ENCODE measurements at places on chromosomes 5 and 9.

GRCh38 chr5:61320860-61321259 is 11.2 kb upstream of the ZSWIM6 start:
- DNase-seq, result peak; percentile 52

GRCh38 chr5:59436364-59437148 is 457.0 kb downstream of the PDE4D start:
- peak; percentile 1 for DNase-seq

GRCh38 chr9:13728131-13728530 is 448.6 kb upstream of the MPDZ start:
- no peak for DNase-seq

DNA sequence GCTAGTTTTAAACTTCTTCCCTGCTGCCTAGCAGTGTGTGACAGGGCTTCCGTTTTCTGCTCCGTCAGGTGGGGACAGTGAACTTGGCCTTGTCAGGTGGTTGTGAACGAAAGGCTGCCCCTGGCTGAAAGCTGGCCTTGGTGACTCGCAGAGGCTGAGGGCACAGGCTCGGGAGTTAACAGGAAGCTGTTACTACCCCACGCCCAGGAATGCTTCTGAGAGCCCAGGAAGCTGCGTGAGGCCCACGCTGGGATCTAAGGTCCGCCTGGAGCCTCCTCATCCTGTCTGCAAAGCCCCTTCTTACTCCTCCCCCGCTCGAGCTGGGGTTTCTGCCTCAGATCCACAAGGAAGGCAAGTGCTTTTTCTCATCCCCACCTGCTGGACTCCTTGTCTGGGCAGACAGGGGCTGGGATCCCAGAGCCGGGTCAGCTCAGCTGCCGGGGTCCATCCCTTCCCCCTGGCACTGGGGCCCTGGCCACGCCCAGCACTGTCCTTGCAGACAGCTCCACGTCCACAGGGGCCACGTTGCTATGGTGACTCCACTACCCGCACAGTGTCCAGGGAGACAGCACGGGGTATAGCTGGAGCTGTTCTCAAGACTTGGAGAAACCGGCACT is 124.7 kb upstream of the TBC1D2 start:
- DNase-seq, result no peak

DNA sequence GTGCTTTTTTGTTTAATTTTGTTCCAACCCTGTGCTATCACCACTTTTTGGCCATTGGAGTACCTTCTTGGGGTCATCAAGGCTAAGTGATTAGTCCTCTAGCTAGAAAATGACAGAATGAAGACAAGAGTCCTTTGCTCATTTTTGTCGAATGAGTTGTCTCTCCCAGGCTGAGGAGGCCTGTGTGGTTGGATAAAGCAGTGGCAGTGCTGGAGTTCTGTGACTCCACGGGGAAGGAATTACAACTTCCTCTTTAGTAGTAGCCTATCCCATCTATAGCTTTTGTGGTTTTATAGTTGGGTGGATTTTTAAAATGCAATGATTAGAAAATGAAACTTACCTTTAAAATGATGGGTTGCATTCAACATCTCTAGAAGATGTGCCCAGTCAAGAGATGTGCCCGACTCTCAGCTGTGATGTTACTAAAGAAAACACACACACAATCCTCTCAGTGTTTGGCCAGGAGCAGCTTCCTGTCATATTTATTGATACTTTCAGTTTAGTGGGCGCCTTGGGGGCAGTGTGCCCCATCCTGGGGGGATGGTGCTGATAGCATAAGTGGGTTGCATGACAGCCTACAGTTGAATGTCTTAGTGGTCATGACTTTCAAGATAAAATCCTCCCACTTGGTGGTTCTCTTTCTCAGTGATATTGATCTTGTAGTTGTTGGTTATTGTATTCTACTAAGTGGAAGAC is 11.9 kb downstream of the OTULINL start:
- DNase-seq, result peak; percentile 79

DNA sequence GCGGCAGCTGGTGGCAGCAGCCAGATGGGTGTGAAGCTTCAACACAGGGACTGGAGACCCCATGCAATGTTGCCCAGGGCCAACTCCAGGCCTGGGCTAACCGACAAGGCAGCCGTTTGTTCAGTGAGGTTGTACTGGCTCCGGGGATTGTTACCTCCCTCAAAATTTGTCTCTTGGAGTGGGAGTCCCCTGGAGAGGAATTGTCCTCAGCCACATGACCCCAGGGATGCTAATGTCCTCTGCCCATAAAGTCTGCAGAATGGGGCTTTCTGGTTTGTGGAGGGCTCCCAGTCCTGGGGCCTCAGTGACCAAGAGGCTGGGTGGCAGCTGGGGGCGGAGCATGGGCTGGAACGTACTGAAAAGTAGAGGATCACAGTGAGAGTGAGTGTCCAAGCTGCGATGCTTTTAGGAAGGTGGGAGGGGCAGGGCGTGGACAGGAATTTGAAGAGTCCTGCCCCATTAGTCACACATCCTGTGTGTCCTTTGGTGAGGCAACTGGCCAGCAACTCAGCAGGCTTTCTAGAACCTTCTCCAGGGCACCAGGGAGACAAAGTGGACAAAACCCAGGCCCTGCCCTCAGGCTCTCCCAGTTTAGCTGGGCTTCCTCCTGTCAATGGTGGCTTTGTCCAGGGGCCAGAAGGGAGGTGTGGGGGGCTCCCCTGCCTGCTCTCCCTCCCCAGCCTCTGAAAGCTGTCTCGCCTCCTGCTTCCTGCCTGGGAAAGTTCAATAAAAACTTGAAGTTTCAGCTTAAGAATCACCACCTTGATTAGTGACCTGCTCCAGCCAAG is 114.0 kb downstream of the NSG2 start:
- DNase-seq, result no peak

GRCh38 chr5:142319105-142319504 is 5.7 kb downstream of the SPRY4 start:
- no peak for DNase-seq

- no peak for DNase-seq
These were observed 116.3 kb downstream of the HSD17B3 start for GRCh38 chr9:96185518-96186156.

DNA sequence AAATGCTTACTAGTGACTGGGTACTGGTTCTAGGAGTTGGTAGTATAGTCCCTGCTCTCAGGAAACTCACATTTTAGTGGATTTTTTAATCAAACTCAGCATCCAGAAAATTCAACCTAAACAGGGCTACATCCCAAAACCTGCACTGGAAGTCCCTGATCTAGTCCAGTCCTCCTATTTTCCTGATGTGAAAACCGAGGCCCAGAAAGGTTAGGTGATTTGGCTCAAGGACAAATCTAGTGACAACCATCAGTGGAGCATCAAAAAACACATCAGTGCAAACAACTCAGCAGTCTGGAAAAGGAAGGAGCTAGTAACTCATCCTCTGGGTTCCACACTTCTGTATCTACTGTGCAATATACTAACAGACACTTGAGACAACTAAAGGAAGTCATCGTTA is 38.2 kb downstream of the SERINC5 start:
- no peak for DNase-seq

GRCh38 chr5:24389968-24390367 is 254.8 kb downstream of the CDH10 start:
- no peak for DNase-seq

GRCh38 chr9:112174222-112174964 is 704 bp downstream of the SUSD1 start:
- DNase-seq, result peak; percentile 95

GRCh38 chr9:127397646-127398274 is 791 bp downstream of the SLC2A8 start:
- DNase-seq, result peak; percentile 46

DNA sequence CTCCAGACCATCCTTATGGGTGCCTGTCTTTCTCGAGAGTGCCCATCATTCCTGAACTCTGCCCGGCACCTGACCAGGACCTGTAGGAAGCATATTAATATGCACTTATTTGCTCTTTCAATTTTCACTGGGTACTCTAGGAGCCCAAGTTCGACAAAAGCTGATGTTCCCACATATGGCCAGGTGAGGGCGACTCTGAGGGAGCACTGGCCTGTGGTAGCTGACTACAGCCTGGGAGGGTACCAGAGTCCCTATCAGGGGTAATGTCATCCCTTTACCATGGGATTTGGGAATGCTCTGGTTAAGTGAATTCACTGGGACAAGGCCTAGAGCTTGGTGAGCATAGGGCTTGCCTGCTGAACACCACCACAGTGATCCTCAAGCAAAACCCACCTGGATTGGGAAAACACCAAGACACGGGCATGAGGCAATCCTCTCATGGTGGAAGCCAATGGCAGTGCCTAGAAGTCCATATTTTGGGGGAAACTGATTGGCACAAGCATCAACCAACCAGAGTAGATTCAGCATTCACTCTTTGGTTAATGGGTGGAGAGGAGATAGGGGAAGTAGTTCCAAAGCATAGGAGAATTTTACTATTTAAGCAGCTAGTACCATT is 112.2 kb downstream of the MTX3 start:
- peak; percentile 45 for DNase-seq

DNA sequence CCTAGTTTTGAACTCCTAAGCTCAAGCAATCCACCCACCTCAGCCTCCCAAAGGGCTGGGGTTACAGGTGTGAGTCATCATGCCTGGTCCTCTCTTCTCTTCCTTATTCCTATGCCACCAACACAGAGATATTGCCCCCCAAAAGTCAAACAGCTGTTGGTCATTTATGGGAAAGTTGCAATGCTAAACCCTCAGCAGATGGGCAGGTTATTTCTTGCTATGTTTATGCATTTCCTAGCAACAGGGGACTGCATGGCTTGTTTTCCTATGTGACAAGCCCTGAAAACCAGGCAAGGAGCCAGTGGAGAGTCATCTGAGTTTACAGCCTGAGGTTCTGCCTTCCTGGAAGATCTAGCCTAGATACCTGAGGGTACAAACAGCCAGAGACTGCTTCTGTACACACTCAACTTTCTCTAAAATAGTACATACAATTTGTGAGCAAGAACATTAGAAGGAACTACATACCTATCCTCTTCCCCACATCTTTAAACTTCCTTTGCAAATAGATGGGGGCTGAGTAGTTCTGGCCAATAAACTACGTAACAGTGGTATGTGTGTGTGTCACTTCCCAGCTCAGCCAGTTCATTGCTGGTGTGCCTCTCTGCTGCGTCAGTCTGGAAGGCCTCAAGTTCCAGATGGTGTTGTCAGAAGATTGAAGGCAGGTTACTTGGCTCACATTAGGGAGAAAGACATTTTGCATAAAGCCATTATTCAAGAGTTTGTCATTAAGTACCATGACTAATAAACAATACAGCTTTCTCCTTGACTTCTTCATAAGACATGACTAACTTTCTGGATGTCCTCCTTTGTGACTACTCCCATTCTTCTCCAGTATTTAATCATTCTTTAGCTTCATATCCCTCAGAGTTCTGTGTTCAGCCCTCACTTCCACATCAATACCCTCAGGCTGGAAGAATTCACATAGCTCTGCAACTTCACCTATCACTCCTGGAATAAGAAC is 65.3 kb downstream of the CSNK1A1 start:
- peak; percentile 45 for DNase-seq

- DNase-seq, result no peak
These were observed 249.1 kb downstream of the CEMIP2 start for GRCh38 chr9:71519098-71519696.

GRCh38 chr5:151740958-151741373 is 17.5 kb downstream of the ATOX1 start:
- DNase-seq, result no peak

GRCh38 chr9:104875897-104876296 is 52.1 kb downstream of the ABCA1 start:
- no peak for DNase-seq

DNA sequence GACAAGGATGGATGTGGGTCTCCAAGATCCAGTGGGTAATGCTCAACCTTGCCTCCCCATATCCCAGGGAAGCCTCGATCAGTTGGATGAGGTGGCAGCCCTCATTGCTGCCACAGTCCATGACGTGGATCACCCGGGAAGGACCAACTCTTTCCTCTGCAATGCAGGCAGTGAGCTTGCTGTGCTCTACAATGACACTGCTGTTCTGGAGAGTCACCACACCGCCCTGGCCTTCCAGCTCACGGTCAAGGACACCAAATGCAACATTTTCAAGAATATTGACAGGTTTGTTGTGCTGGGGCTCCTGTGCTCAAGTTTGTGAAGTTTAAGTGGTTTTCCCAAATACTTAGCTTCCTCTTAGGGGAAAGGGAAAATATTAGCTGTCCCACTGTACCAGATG is 74.0 kb downstream of the WDR41 start:
- no peak for DNase-seq
